ENCODE measurements at places on chromosomes 16 and 17.

DNA sequence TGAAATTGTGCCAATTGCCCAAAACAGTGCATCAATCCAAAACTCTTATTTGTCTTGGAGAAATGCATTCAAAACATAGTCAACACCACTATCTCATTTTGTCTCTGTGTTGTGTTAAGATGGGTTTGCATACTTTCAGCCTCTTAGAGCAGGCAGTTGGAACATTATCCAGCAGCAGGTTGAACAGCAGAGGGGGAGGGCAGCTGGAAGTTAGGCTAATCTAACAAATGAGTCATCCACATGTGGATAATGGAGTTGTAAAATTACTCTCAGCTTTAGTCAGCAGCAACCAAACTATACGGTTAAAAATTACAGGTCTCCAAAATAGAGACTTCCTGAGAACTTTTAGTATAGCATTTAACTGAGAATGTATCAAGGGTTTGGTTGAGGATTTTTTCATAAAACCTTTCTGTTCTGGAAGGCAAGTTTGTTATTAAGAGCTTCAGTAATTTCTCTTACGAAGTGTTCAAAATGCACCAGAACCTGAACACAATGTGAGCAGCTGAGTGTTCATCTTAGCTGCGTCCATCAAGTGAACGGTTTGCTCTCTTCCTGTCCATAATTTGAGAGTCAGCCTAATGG lies 46.3 kb downstream of the PRKCA start:
- peaks cover 55% of the 10 kb centered on the region for H3K4me1 ChIP-seq
- no peaks in the 10 kb centered on the region for H3K27me3 ChIP-seq

- peak overlapping the region; percentile 31 for H3K4me3 ChIP-seq
- H3K27ac ChIP-seq = no peak overlapping the region
- no peaks in the 10 kb centered on the region for H3K27me3 ChIP-seq
- no peaks in the 10 kb centered on the region for H3K36me3 ChIP-seq
- H3K4me1 ChIP-seq = peaks cover 4% of the 10 kb centered on the region
These were observed 43.2 kb downstream of the C16orf82 start for GRCh38 chr16:27109666-27110523.

DNA sequence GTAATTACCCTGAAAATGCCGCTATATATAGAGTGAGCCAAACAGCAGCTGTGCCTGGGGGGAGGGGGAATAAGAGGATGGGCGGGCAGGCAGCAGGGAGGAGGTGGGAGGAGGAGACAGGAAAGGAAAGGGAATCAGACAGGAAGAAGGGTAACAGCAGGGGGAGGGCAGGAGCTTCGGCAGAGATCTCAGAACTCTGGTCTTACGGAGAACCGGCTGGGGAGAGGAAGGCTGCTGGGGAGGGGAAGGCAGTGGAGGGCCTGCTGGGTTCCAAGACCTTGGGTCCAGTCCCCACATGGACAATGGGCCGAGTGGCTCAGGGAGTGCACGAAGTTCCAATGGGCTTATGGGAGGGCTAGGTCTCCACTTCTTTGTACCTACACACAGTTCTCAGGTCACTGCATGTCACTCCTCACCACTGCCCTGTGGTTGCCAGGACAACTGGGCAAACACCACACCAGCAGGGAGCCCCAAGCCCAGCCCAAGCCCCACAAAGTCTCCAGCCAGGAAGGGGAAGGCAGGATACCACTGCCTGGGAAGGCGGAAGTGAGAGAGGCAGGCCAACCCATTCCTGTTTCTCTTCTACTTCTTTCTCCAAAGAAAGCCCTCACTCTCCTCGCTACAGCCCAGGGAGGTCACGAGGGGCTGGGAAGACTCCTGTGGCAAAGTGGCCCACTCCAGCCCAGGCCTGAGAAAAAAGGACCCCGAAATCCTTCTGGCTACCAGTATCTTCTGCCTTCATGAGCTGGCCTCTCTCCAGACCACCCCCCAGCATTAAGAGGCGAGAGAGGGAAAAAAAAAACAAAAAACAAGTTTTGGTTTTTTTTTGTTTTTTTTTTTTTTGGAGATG lies 25.3 kb downstream of the G6PC3 start:
- peaks cover 17% of the 10 kb centered on the region for H3K4me1 ChIP-seq
- H3K27me3 ChIP-seq = no peaks in the 10 kb centered on the region
- peak overlapping the region; percentile 69 for H3K27ac ChIP-seq
- H3K36me3 ChIP-seq = no peaks in the 10 kb centered on the region
- no peak overlapping the region for H3K4me3 ChIP-seq

GRCh38 chr17:73228748-73229236 lies 32.9 kb downstream of the CPSF4L start:
- no peak overlapping the region for H3K4me3 ChIP-seq
- peak; percentile 15 for DNase-seq
- H3K27ac ChIP-seq = peak overlapping the region; percentile 54
- H3K4me1 ChIP-seq = peaks cover 72% of the 10 kb centered on the region
- no peaks in the 10 kb centered on the region for H3K27me3 ChIP-seq

- DNase-seq = no peak
- peaks cover 2% of the 10 kb centered on the region for H3K27me3 ChIP-seq
- no peak overlapping the region for H3K4me3 ChIP-seq
These were observed 16.5 kb downstream of the GLP2R start for GRCh38 chr17:9842057-9842758.

- no peaks in the 10 kb centered on the region for H3K27me3 ChIP-seq
- H3K36me3 ChIP-seq = peaks cover 62% of the 10 kb centered on the region
- peak overlapping the region; percentile 87 for H3K27ac ChIP-seq
- peak; percentile 64 for DNase-seq
These were observed 4.5 kb downstream of the RANBP10 start for GRCh38 chr16:67801883-67802282.

- H3K27me3 ChIP-seq = no peaks in the 10 kb centered on the region
- peaks cover 43% of the 10 kb centered on the region for H3K36me3 ChIP-seq
- no peak for DNase-seq
- H3K27ac ChIP-seq = peak overlapping the region; percentile 96
- peaks cover 35% of the 10 kb centered on the region for H3K4me1 ChIP-seq
- H3K4me3 ChIP-seq = peak overlapping the region; percentile 98
These were observed 1.4 kb downstream of the HIRIP3 start for GRCh38 chr16:29993903-29994599.

- no peaks in the 10 kb centered on the region for H3K36me3 ChIP-seq
- H3K27me3 ChIP-seq = no peaks in the 10 kb centered on the region
- H3K4me3 ChIP-seq = no peak overlapping the region
- no peak for DNase-seq
- H3K4me1 ChIP-seq = no peaks in the 10 kb centered on the region
- H3K27ac ChIP-seq = no peak overlapping the region
These were observed 217.4 kb upstream of the COX10 start for GRCh38 chr17:13851889-13852288.

GRCh38 chr16:75497558-75497957 lies 2.3 kb upstream of the CHST6 start:
- peaks cover 26% of the 10 kb centered on the region for H3K27me3 ChIP-seq
- peaks cover 6% of the 10 kb centered on the region for H3K4me1 ChIP-seq
- H3K36me3 ChIP-seq = no peaks in the 10 kb centered on the region
- no peak overlapping the region for H3K4me3 ChIP-seq

DNA sequence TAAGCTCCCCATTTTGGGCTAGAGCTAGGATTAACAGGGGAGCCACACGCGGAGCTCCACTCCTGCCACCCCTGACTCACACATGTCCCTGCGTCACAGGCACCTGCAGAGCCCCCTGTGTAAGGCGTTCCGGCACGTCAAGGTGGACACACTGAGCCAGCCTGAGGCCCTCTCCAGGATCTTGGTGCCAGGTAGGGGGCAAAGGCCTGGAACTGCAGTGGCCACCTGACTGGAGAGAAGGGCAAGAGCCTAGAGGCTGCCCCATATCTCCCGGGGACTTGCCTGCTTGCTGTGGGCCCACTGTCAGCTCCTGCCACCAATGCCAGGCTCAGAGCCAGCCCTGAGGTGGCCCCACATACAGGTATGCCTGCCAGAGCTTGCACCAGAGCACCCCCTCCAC lies 33.7 kb downstream of the NECAB2 start:
- no peaks in the 10 kb centered on the region for H3K36me3 ChIP-seq
- no peak overlapping the region for H3K4me3 ChIP-seq
- no peaks in the 10 kb centered on the region for H3K4me1 ChIP-seq
- H3K27ac ChIP-seq = no peak overlapping the region
